ENCODE measurements at places on chromosomes 1 and 21.
A peak's percentile ranks its signal among the peaks of the same experiment; 100 is the strongest.

- no peak for DNase-seq
Observed at GRCh38 chr1:245095903-245096302, 58.9 kb upstream of the KIF26B start.

- no peak for DNase-seq
Observed at GRCh38 chr1:89847191-89847729, 26.4 kb downstream of the LRRC8D start.

- DNase-seq: peak; percentile 24
Observed at GRCh38 chr1:25554886-25555752, 11.7 kb downstream of the LDLRAP1 start.

GRCh38 chr1:205276689-205277065 lies 44.9 kb downstream of the NUAK2 start:
- DNase-seq: no peak

- no peak for DNase-seq
Observed at GRCh38 chr1:37281354-37281753, 193.0 kb upstream of the ZC3H12A start.

GRCh38 chr1:186206048-186206570 lies 168.9 kb downstream of the TPR start:
- DNase-seq: no peak

DNA sequence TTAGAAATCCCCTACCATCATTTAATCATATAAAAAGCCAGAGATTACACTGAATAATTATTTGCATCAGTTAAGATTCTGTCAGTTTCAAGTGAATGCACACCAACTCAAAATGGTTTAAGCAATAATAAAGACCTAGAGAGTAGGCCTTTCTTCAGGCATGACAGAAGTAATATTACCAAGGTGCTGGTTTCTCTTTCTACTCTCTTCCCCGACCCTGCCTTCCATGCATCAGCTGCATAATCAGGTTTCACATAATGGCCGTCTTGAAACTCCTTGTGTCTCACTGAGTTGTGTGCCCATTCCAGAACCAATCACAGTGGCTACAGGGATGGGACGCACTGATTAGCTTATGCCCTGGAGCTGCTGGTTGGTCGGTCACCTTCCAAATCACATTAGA lies 103.5 kb upstream of the SERTAD4 start:
- no peak for DNase-seq

GRCh38 chr21:15333136-15333710 lies 268.4 kb upstream of the NRIP1 start:
- peak; percentile 23 for DNase-seq

All from fibroblast of pulmonary artery (primary cell).